ENCODE measurements at places on chromosomes 16 and 17. TPM values are rescaled to one million over a fixed set of nuclear protein-coding genes. Genes with fewer than 3 reads are reported as not detected.

GRCh38 chr17:82239926-82240505, 11.2 kb downstream of the SLC16A3 start:
- no peaks in the 10 kb centered on the region for H3K27me3 ChIP-seq
- H3K4me3 ChIP-seq = no peak overlapping the region
- no peak for DNase-seq
- peaks cover 46% of the 10 kb centered on the region for H3K4me1 ChIP-seq
- no peak overlapping the region for H3K27ac ChIP-seq
- H3K36me3 ChIP-seq = peaks cover 44% of the 10 kb centered on the region

DNA sequence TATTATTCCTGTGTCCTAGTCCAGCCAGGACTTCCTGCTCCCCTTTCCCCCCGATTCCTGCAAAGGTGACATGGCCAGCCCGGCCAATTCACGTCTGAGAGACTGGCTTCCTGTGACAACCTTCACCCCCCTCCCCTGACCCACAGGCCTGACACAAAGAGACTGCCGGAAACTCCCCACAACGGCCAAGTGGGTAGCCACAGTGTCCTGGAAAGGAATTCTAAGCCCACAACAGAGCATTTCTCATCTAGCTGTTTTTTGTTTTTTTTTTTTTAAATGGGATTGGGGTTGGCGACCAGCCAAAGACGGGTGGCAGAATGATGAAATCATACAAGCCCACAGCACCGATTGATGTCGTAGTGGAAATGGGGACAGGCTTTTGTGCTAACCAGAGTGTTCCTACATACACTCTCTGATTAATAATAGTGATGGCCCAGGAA, 2.8 kb upstream of the XAF1 start:
- no peak overlapping the region for H3K4me3 ChIP-seq
- peak overlapping the region; percentile 80 for H3K27ac ChIP-seq
- H3K4me1 ChIP-seq = peaks cover 21% of the 10 kb centered on the region
- no peaks in the 10 kb centered on the region for H3K27me3 ChIP-seq

GRCh38 chr16:82655072-82655714, 28.4 kb downstream of the CDH13 start:
- DNase-seq = no peak
- H3K4me3 ChIP-seq = no peak overlapping the region
- no peaks in the 10 kb centered on the region for H3K36me3 ChIP-seq
- no peaks in the 10 kb centered on the region for H3K27me3 ChIP-seq
- H3K27ac ChIP-seq = no peak overlapping the region
- peaks cover 20% of the 10 kb centered on the region for H3K4me1 ChIP-seq

- H3K4me3 ChIP-seq = no peak overlapping the region
- H3K36me3 ChIP-seq = no peaks in the 10 kb centered on the region
- DNase-seq = no peak
- no peaks in the 10 kb centered on the region for H3K27me3 ChIP-seq
Measured at GRCh38 chr16:49630783-49631182, 225.1 kb downstream of the ZNF423 start.

DNA sequence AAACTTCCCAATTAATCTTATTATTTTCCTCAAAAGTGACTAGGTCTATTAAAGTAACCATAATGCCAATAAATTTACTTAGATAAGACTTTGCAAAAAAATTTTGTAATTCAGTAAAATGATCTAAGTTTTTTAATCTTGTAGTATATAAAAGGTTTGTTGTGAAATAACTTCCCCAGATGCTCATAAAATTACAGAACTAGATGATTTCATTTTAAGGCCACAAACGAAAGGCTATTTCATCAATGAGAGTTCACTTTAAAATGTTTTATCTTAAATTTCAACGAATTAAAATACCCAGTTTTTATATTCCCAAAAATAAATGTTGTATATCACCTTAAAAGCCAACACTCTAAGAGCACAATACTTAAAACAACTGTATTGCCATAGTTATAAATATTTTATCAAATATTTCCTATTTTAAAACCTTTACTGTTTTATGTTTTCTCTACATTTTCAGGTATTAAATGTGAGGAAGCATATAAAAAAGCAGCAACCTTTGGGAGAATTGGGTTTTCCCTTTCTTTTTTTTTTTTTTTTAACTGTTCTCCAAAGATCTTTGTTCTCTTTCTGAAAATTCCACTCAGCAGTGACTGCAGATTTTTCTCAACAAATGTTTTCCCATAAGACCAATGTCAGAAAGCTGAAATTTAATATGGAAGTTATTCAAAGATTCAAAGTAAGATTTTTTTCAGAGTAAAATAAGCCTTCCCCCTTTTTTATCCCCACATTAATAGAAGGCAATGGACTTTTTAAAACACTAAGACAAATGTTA, 169.9 kb downstream of the CYB561 start:
- H3K4me1 ChIP-seq = peaks cover 72% of the 10 kb centered on the region
- no peak overlapping the region for H3K4me3 ChIP-seq
- no peaks in the 10 kb centered on the region for H3K27me3 ChIP-seq
- H3K27ac ChIP-seq = peak overlapping the region; percentile 91

- no peaks in the 10 kb centered on the region for H3K27me3 ChIP-seq
- DNase-seq = no peak
Measured at GRCh38 chr16:65114527-65114926, 7.3 kb downstream of the CDH11 start.

GRCh38 chr16:74738113-74738541, 36.5 kb downstream of the FA2H start:
- H3K27me3 ChIP-seq = no peaks in the 10 kb centered on the region
- peaks cover 53% of the 10 kb centered on the region for H3K4me1 ChIP-seq
- peak; percentile 77 for DNase-seq
- peak overlapping the region; percentile 90 for H3K27ac ChIP-seq
- no peaks in the 10 kb centered on the region for H3K36me3 ChIP-seq

DNA sequence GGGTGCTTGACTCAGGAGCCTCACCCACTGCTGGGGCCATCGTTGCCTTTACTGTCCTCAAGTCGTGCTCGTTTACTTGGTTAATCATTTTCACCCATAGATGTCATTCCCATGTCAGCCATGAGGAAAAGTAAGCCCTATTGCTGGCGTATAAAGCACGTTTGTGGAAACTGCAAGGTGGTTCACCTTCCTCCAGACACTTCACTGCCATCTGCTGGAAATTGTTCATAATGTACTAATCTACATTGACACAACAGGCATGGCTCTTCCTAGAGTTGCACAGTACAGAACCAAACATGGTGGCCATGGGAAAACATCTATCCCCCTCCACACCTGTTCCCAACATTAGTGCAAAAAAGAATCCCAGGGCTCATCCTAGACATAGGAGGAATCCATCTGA, 116.6 kb downstream of the ZNF18 start:
- no peak overlapping the region for H3K4me3 ChIP-seq
- peak; percentile 56 for DNase-seq
- no peak overlapping the region for H3K27ac ChIP-seq
- 0 out of 2 replicates have a peak, but pooled peaks cover 5% of the 10 kb centered on the region for H3K27me3 ChIP-seq
- H3K36me3 ChIP-seq = no peaks in the 10 kb centered on the region
- no peaks in the 10 kb centered on the region for H3K4me1 ChIP-seq

GRCh38 chr17:63447471-63448009, 1.4 kb upstream of the CYB561 start:
- no peaks in the 10 kb centered on the region for H3K27me3 ChIP-seq
- DNase-seq = no peak
- no peaks in the 10 kb centered on the region for H3K36me3 ChIP-seq

DNA sequence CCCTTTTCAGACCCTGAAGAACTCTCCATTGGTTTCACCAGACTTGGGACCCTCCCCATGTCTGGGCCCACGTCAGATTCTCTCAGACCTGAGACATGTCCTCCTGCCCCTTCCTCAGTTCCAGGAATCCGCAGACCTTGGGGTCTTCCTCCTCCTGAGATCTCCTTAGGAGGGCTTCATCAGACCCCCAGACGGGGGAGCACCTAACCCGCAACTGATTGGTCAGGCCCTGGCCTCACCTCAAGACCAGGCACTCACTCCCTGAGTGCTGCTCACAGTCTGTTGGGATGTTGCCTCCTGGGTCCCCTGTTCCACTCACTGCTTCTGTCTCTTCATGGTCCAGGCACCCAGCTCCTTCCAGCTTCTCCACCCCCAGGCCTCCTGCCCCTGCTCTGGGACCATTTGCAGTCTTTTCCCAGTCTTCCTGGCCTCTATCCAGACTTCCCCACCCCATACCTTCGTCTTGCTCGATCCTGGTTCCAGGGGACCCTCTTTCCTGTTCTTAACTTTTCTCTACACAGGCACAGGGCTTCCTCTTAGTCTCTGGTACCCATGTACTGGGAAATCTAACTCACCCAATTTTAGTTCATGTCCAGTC, 1.2 kb downstream of the GID4 start:
- no peaks in the 10 kb centered on the region for H3K27me3 ChIP-seq
- H3K4me3 ChIP-seq = peak overlapping the region; percentile 79
- peaks cover 33% of the 10 kb centered on the region for H3K4me1 ChIP-seq
- no peaks in the 10 kb centered on the region for H3K36me3 ChIP-seq

DNA sequence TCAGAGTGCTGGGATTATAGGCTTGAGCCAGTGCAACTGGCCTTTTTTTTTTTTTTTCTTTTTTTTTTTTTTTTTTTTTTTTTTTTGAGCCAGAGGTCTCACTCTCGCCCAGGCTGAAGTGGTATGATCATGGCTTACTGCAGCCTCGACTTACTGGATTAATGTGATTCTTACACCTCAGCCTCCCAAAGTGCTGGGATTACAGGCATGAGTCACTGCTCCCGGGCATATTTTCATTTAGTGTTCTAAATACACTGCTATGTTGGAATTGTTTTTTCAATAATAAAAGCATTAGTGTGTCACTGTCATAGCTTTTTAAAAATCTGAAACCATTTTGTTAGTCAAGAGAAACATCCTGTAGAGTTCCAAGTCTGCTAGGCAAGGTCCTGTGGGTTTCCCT, 40.3 kb downstream of the NDE1 start:
- H3K27ac ChIP-seq = no peak overlapping the region
- H3K36me3 ChIP-seq = no peaks in the 10 kb centered on the region
- H3K4me1 ChIP-seq = no peaks in the 10 kb centered on the region
- no peak overlapping the region for H3K4me3 ChIP-seq
- no peaks in the 10 kb centered on the region for H3K27me3 ChIP-seq
- no peak for DNase-seq

DNA sequence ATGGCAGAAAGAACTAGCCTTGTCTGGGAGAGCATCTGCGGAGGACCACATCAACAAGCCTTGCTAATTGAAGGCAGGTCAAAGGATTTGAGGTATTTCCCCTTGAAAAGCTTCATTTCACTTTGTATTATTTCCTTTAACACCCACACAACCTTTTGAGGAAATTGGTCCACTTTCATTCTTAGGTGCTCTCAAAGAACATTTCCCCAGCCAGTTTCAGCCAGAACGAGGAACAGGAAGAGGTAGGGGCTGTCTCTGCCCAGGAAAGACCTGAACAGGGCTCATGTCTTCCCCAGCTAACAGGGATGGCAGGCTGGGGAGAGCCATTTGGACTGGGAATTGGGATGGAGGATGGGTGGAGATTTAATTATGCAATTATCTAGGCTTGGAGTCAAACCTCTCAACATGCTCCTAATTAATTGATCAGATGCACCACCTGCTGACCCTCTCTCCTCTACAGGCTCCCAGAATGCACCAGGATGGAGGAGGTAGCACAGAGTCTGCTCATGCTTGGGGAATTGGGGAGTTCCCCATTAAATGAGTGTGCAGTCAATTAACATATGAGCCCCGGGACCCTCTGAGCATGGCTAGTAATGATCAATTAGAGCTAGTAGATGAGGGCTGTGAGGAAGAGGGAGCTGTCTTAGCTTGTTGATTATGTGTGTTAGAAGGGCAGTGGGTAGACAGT, 84.6 kb downstream of the GP2 start:
- no peaks in the 10 kb centered on the region for H3K4me1 ChIP-seq
- H3K27me3 ChIP-seq = no peaks in the 10 kb centered on the region
- no peak overlapping the region for H3K27ac ChIP-seq
- DNase-seq = no peak

DNA sequence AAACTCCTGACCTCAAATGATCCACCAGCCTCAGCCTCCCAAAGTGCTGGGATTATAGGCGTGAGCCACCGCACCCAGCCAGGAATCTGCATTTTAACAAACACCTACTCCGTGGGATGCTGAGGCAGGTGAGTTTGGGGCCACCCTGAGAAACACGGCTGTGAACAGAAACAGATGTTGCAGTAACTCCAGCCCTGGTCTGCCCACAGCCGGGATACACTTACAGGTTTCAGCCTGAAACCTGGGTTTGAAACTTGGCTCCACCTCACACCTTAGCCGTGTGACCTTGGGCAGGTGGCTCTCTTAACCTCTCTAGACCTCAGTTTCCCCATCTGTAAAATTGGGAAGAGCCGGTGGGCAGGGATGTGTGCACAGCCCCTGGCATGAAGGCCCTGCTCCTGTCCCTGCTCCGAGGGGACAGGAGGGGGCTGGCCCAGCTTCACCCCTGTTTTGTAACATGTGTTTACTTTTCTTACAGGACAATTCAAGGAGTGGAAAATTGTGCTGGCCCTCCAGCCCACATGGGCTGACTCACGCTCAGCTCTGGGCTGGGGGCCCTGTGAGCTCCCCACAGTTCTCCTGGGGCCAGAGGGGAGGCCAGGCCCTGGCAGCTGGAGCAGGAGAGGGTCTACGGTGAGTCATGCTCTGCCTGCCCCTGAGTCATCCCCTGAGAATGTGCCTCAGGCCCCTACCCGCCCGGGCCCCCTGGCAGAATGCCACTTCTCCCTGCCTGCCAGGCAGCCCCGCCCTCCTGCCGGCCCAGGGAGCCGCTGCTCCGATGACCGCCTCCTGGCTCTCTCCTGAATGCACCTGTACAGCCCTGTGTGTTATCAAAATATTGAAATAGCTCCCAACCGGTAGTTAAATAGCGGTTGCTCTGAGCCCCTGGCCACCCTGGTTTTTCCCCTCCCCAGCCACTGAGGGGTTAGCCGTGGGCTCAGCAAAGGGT, 7.7 kb upstream of the PPL start:
- H3K27ac ChIP-seq = peak overlapping the region; percentile 92
- DNase-seq = peak; percentile 93
- H3K27me3 ChIP-seq = no peaks in the 10 kb centered on the region
- H3K4me1 ChIP-seq = peaks cover 37% of the 10 kb centered on the region
- H3K36me3 ChIP-seq = no peaks in the 10 kb centered on the region
- peak overlapping the region; percentile 38 for H3K4me3 ChIP-seq

GRCh38 chr17:1496869-1497268, 4.4 kb upstream of the MYO1C start:
- H3K4me3 ChIP-seq = no peak overlapping the region
- H3K27ac ChIP-seq = no peak overlapping the region
- no peak for DNase-seq
- no peaks in the 10 kb centered on the region for H3K36me3 ChIP-seq

GRCh38 chr16:77169650-77170236, 21.2 kb upstream of the MON1B start:
- no peak overlapping the region for H3K27ac ChIP-seq
- peak; percentile 55 for DNase-seq
- H3K4me3 ChIP-seq = no peak overlapping the region
- H3K27me3 ChIP-seq = peaks cover 14% of the 10 kb centered on the region

GRCh38 chr17:19986941-19987861, 9.6 kb upstream of the AKAP10 start:
- no peak overlapping the region for H3K27ac ChIP-seq
- no peaks in the 10 kb centered on the region for H3K4me1 ChIP-seq
- no peak overlapping the region for H3K4me3 ChIP-seq
- no peaks in the 10 kb centered on the region for H3K36me3 ChIP-seq
- DNase-seq = no peak

Gene TBC1D28
- total RNA-seq = not detected

Gene KRTAP2-3
- 10.8 TPM for total RNA-seq

Gene SLC16A5
- 1.2 TPM for total RNA-seq

Gene DNAJC7
- total RNA-seq = 76.3 TPM

Gene TEX19
- 1.2 TPM for total RNA-seq
